ENCODE measurements at places on chromosomes 1 and 21. TPM values are rescaled to one million over a fixed set of nuclear protein-coding genes. Genes with fewer than 3 reads are reported as not detected.

DNA sequence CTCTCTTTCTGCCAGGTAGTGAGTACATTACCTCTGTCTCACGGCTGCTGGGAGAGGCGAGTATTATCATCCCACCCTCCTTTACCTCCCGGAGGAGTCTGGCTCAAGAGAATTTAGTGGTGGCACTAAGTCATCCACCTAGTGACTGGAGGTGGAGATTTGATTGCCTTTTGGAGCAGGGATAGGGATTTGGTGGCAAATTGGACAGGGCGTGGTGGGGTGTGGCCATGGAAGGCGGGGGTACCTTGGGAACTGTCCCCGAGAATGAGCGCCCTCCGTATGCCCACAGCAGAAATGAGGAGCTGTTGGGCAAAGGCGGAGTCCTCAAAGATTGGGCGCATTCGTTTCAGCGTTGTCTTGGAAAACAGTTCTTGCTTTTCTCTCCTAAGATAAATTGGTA lies 32.1 kb upstream of the HMGN1 start:
- DNase-seq: no peak

The OR11L1 gene
- total RNA-seq: not detected

The FAM3B gene
- total RNA-seq: not detected

The COL8A2 gene
- total RNA-seq: not detected

DNA sequence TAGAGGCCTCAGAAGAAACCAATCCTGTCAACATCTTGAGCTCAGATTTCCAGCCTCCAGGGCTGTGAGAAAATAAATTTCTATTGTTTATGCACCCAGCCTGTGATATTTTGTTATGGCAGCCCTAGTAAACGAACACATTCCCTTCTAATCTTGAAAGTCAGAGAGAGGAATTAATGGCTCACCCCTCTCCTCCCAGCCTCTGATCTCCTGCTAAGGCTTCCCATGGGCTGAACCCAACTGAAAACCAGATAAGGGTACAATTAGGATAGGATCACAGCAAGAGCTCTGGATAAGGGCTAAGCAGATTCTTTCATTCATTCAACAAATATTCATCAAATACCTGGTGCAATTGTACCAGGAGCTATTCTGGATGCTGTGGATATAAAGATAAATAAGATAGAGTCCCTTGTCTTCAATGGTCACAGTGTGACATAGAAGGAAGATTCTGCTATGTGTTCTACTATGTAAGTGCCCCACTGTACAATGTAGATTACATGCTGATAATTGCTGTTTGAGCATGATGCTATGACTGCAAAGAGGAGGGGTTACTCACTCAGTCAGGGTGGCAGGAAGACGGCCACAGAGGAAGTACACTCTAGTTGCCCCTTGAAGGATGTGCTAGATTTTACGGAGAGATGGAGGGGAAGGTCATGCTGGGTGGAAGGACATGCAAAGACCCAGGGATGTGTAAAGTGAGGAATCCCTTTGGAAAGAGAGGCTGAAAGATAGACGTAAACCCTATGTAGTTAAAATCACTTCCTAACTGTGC lies 203.3 kb upstream of the JUN start:
- DNase-seq: peak; percentile 10

The C1orf53 gene
- not detected for total RNA-seq

- DNase-seq: no peak
Measured at GRCh38 chr1:27567146-27567526, 36.8 kb downstream of the AHDC1 start.

Measured in naive thymus-derived CD4-positive, alpha-beta T cell (primary cell).